ENCODE measurements at places on chromosomes 1 and 21. TPM values are rescaled to one million over a fixed set of nuclear protein-coding genes. Genes with fewer than 3 reads are reported as not detected.

DNA sequence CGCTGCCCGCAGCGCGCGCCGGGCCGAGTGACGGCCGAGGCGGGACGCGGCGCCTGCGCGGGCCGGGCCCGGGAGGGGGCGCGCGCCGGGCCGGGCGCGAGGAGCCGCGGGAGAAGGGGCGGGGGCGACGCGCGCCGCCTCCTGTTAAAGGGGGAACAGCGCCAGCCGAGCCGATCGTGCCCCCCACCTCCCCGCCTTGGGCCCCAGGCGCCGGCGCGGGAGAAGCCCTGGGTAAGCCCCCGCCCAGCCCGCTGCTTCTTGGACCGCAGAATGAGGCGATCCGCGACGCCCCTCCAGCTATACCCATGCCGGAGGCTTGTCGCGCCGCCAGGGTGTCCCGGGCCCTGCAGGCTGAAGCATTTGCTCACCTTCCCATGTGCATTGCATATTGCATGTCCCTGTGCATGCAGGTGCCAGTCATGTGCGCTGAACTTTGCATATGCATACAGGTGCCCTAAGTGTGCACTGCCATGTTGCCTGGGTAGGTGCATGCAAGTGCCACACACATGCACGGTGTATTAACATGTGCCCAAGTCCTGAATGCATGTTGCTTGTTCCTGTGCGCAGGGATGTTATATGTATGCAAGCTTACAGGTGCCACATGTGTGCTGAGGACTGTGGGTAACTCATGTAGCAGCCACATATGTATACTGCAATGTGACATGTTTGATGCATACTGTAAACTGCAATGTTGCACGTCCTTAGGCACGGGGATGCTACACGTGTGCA is at the start of gene ADGRB2:
Gene ADGRB2 (minus strand): TSS at position 29 of the 729 bp plus-strand sequence. CDS start 7,119 bp downstream, outside the sequence.
- peak; percentile 61 for DNase-seq

DNA sequence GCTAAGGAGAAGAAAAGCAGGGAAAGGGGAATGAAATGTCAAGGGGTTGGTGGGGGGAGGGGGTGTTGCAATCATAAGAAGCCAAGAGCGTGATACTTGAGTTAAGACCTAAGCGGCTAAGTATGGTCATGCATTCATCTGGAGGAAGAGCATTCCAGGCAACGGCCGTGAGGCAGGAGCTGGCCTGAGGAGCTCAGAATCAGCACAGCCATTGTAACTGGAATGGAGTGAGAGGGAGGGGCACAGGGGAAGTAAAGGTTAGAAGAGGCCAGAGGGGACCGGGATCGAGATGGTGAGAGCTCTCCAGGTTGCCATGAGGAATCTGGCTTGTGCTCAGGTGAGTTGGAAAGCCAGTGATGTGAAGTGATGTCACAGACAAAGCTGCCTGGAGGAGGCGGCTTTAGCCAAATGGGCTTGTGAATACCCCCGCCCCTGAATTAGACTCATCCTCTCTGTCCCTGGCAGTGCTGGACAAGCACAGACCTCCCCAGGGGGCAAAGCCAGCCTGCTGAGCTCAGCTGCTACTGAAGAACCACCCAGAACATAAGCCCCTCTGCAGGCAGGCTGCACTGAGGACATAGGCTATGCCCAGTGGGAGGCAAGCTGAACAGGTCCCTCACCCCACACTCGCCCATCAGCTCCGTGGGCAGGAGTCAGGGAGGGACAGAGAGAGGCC is 61.1 kb upstream of the LAPTM5 start:
- DNase-seq: peak; percentile 36

DNA sequence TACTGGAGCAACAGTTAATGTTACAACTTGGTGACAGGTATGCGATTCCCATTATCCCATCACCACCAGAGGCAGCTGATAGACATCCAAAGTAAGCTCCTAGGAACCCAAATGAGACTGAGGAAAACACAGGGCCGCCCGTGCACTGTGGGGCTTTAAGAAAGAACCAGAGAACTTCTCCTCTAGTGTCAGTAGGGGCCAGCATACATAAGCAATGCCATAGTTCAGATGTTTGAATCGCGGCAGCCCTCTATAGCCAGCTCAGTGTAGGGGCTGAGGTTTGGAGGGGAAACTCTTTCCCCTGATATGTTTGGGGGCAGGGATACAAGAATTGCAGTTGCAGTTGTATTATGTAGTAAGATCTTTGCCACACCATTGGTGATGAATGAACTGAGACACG is 593.3 kb upstream of the NCAM2 start:
- peak; percentile 39 for DNase-seq

GRCh38 chr1:231554969-231555368 is 26.5 kb downstream of the TSNAX start:
- DNase-seq: no peak

The LCE1D gene
- not detected for total RNA-seq

GRCh38 chr1:156602557-156602993 is 1.3 kb upstream of the GPATCH4 start:
- DNase-seq: no peak

DNA sequence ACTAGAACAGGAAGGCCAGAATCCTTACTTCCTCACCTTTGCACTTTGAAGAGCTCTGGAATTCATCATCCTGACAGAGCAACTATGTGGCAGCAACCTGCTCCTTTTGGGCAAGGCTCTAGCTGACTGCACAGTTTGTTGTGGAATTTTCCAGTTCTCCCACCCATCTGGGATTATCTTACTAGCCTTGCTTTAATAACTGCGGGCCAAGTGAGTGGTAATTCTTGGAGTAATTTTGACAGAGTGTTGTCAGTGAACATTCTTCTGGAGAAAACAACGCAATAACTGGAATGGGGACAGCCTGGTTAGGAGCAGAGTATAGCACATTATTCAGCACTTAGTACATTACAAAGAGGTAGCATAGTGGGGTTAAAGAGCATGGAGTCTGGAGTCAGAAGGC is 75.3 kb downstream of the NTMT2 start:
- DNase-seq: no peak

DNA sequence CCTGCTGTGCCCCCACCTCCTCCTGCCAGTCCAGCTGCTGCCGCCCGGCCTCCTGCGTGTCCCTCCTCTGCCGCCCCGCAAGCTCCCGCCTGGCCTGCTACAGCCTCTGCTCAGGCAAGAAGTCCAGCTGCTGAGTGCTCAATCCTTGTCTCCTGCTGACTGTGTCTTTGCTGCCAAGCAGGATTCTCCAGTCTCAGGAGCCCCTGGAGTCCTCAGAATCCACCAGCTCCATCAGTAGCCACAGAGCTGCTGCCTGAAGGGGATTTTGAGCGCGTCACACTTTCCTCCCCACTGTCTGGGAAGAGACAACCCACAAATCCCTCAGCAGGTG is 973 bp downstream of the KRTAP10-11 start:
- DNase-seq: no peak

DNA sequence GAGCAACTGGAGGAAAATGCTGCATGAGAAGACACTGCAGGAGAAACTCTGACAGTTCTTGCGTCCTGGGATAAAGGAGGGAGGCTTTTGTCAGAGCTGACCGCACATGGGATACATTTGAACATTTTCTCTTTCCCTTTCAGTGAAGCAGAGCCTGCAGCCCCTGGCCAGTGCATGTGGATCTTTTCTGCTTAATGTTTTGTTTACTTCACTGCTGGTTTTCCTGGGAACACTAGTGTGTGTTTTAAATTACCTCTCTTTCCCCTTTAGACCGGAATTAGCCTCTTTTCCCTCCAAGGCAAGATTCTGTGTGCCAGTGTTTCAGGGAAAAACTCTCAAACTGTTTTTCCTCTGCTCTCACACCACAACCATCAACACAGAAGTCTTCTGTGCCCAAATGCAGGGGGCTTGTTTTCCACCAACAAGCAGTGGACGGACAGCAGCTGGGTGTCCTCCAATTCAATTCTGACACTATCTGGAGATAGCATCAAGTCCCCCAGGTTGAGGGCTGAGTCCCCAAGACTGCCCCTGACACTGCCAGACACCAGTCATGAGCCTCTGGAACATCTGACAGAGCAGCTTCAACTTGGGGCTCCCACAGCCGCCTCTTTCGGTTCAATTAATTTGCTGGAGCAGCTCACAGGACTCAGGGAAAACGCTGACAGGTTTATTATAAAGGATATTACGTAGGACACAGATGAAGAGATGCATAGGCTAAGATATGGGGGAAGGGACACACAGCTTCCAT is 136.2 kb downstream of the RHOU start:
- DNase-seq: no peak

The RNU1-4 gene
- total RNA-seq: 2,051 TPM

DNA sequence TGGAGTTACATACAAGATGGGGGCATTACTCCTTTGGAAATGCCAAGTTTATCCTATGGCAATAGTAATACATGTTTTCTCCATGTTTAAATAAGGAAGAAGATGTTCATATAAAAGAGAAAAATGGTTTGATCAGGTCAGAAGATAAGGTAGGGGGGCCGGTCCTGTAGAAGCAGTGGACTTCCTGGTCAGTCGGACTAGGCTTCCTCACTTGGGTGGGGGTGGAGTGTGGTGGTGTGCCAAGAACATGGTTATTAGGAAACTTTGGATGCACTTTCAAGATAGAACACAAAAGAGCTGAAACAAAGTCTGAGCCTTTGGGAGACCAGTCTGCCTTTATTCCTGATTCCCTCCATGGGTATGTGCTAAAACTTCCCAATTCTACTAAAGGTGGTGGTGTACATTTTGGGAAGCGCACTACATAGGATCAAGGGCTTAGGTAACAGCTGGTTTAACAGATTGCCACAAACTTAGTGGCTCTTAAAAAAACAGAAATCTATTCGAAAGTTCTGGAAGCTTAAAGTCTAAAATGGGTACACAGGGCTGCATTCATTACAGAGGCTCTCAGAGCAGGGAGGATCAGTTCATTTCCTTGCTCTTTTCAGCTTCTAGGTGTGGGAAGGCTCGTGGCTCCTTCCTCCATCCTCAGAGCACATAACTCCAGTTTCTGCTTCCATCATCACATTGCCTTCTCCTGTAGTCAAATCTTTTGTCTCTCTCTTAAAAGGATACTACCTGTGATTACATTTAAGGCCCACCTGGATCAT is 64.6 kb downstream of the KDM1A start:
- no peak for DNase-seq

DNA sequence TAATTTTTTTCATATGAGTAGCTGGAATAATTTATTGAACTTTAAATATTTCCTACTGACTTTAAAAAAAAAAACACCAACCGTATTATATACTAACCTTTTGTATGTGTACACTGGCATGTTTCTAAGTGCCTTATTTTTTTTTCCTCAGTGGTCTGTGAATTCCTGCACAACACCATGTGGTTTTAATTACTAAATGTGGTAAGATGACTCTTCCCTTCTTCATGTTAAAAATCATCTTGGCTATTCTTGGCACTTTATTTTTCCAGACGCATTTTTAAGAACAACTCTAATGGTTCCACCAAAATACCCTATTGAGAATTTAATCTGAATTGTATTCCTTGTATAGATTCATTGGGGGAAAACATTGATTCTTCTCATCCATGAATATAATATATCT is 28.4 kb downstream of the PPP2R5A start:
- DNase-seq: no peak

DNA sequence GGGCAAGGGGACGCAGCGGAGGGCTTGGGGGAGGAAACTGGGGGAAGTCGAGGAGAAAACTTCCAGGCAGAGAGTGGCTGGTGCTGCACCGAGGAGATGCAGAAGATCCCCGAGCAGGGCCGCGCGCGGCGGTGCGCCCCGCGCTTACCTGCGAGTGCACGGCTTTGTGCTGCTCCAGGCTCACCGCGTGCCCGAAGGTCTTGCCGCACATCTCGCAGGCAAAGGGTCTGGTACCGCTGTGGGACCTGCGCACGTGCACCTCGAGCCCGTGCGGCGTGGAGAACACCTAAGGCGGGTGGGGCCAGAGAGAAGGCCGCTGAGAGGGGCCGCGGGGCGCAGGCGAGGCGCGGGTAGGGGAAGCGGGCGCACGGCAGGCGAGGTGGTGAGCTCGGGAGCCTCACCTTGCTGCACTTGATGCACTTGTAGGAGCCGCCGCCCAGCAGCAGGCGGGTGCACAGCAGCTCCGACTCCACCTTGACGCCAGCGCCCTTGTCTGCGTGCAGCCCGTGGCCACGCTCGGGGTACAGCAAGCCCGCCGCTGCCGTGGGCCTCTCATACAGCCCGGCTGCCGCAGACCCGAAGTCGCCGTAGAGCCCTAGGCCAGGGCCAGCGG is 6.4 kb downstream of the GFI1 start:
- DNase-seq: peak; percentile 71

DNA sequence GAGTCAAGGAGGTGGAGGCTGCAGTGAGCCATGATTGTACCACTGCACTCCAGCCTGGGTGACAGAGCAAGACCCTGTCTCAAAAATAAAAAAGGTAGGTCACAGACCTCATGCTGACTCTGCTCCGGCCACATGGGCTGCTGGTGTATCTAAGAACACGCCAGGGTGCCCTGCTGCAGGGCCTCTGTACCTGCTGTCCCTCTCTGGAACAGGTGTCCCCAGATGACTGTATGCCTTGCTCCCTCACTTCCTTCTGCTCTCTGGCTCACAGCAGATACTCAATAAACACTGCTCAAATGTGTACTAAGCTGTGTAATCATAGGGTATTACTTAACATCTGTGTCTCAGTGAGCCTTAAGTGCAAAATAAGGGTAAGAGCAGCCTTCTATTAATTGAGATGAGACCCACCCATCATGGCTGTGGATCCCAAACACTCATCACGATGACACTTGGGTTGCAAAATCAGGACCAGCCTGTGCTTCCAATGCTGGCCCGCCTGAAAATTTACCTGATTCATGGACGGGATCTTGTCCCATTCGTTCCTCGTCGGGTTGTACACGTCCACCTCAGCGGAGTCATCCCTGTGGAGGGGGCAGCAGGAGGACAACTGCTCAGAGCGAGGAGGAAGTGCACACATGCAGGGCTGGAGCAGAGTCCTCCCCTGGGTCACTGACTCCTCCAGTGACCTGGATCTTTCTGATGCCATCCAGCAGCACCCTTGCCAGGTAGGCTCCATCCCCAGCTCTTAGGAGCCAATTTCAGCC is 7.5 kb downstream of the KLHL21 start:
- no peak for DNase-seq

The GBP5 gene
- not detected for total RNA-seq
